ENCODE measurements at places on chromosomes 1 and 21.

DNA sequence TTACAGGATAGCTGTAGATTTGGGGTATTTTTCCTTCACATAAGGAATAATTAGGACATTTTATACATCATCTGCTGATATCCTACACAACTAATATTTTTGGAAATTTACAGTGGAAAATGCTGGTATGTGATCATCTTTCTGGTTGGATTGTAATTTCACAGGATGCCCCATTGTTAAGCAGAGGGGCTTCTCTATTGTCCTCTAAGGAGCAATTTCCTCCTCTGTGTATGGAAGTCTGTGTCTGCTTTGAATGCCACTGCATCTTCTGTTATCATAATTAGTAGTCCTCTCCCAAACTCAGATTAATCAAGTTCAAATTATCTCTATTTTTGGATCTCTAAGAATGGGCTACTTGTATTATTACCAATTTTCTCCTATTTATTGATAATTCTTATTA lies 988.1 kb upstream of the B3GALT2 start:
- DNase-seq: no peak

- DNase-seq: peak; percentile 99
Measured at GRCh38 chr1:183989078-183989577, 48.4 kb downstream of the COLGALT2 start.

DNA sequence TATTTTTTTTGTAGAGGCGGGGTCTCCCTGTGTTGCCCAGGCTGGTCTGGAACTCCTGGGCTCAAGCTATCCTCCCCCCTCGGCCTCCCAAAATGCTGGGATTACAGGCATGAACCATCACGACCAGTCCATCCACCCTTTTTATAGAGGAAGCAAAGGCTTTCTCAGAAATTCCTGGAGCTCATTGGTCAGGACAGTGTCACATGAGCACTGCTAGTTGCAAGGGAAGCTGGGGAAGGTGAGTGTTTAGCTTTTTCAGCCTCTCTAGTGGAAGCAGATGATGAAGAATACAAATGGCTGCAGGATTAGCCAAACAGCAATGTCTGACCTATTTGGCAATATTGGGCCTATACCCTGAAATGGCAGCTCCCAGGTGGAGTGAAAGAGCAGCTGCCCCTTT lies 8.0 kb downstream of the IGFN1 start:
- no peak for DNase-seq

GRCh38 chr1:105485207-105485606 lies 1571.3 kb upstream of the PRMT6 start:
- DNase-seq: no peak

DNA sequence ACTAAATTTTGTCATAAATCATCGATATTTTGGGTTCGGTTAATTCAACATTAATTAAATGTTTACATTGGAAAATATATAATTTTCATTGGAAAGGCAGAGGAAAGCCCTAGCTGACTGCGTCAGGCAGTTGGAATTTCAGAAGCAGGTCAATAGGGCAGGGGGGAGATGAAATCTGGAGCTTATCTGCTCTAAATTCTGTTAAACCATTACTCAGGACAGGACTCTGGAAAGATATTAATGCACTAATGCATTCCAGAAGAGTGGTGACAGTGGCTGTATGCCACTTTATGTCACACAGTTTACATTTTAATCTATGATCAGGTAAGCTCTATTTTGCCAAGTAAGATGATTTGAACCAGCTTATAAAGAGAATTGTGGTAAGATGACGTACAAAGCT lies 153.0 kb upstream of the B3GALT2 start:
- no peak for DNase-seq

DNA sequence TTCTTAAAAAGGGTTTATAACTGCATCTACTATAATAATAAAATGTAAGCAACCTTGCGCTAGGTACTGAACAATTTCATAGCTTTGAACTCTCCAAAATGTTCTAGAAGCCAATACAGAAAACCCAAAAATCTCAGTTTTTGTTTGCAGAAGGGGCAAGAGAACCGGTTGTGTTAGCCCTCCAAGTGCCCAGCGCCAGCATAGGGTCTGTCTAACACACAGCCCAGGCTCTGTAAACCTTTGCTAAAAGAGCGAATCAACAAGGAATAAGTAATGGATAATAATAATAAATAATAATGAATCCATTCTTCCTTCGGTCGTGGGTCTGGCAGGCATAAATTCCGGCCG lies 333 bp upstream of the CHAF1B start:
- no peak for DNase-seq

DNA sequence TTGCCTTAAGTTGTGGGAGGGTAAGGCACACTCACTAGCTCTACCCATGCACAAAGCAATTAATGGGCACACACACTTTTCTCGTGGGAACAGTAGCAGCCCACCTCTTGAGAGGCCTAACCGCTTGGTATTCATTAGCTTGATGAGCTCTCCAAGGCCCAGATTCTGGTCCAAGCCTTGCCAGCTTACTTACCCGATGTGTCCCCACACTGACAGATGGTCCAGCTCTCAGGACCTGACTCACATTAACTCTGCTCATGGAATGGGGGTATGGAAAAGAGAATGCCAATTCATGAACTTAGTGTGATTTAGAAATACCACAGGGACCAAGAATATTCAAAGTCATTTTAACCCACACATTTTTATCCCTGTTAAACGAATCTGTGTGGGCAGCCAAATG lies 106.8 kb upstream of the CACHD1 start:
- no peak for DNase-seq

DNA sequence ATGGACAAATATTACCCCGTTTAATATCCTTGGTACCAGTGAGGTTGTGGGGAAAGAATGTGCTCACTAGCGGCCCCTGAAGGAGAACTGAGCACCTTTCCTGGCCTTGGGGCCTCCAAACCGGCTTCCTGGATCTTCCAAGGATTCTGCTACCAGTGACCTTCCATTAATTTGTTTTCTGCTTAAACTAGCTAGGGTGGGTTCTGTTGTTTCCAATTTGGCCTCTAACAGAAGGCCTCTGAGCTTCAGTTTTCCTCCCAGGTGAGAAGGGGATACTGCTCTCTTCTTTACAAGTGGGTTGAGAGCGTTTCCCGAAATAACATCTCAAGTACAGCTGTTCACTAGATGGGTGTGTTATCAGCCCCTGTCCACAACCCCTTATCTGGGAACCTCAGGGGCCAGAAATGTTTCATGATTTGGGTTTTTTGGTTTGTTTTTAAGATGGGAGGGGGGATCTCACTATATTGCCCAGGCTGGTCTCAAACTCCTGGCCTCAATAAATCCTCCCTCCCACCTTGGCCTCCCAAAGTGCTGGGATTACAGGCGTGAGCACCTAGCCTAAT lies 16.9 kb upstream of the IFNGR2 start:
- DNase-seq: no peak

GRCh38 chr1:8496473-8496872 lies 178.6 kb downstream of the SLC45A1 start:
- no peak for DNase-seq

DNA sequence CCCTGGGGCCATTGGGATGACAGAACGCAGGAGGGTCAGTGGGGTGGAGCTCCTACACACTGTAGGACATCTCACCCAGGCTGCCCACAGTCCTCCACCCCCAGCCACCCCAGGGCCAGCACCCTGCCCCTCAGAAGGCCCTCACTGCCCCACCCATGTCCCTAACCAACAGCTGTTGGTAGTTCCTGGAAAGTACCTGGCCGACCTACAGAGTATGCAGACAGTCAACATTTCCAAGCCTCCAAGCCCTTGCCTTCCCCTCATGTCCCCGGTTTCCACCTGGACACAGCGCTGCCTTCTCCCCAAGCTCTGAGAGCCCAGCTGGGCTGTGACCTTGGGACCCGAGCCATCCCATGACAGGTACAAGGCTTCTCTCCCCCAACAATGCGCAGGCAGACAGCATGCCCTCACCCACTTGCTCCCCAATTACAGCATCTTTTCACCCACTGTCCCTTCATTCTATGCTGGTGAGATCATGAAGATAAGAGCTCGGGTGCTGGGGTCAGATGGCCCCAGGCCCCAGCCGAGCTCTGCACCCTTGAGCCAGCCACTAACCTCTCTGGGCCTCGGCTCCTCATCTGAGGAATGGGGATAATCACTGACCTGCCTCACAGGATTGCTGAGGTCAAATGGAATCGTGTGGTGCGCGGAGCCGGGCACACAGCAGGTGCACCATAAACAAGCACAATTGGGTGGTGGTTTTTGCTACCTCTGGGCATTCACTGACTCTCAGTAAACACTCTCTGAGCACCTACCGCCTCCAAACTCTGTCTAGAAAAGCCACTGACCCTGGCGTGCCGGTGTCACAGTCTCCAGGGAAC lies 11.2 kb downstream of the LAPTM5 start:
- no peak for DNase-seq

DNA sequence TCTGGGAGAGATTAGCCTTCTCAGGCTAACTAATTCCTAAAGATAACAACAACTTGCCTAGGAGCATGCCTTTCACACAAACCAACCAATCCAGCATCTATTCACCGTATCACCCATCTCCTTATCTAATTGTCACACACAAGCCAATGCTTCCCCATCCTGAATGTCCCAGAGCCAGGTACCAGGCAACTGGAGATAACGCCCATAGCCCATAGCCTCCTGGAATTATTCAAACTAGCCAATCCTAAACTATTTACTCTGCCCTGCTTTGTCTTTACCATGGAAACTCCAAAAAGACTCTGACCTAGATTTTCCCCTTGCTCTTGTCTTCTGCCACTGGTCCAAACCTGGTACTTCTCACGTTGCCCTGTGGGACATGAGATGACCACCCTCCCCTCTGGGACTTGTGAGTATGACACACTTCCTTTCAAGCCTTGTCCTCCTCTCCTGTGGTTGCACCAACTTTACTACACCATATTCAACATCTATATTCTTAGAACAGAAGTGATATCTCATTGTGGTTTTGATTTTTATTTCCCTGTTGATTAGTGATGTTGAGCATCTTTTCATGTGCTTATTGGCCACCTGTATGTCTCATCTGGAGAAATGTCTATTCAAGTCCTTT lies 8.8 kb upstream of the ATG4C start:
- DNase-seq: no peak

DNA sequence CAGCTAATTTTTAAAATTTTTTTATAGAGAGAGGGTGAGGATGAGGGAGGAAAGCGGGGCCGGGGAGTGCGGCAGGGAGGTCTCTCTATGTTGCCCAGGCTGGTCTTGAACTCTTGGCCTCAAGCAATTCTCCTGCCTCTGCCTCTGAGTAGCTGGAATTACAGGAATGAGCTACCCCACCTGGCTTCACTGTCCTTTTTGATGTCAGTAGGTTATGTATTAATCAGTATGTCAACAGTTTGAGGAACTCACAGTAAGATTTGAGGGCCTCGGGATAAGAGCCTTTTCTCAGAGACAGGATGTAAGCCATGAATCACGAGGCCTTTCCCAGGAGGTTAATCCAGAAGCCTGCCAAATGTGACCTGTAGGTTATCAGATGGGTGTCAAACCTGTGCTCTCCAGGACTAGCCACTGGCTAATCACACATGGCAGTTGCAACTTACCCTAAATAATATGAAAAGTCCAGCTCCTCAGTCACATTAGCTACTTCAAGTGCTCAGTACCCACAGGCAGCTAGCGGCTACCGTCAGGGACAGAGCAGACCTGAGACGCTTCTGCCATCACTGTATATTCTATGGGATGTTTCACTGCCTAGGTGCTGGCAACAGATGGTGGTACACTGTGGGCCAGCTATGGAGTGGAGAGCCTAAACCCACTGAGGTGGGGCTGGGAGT lies 33.1 kb downstream of the TRIM67 start:
- peak; percentile 88 for DNase-seq
